ENCODE measurements at places on chromosomes 1 and 21.

GRCh38 chr1:215250913-215251312, 168.4 kb downstream of the KCNK2 start:
- DNase-seq = no peak

DNA sequence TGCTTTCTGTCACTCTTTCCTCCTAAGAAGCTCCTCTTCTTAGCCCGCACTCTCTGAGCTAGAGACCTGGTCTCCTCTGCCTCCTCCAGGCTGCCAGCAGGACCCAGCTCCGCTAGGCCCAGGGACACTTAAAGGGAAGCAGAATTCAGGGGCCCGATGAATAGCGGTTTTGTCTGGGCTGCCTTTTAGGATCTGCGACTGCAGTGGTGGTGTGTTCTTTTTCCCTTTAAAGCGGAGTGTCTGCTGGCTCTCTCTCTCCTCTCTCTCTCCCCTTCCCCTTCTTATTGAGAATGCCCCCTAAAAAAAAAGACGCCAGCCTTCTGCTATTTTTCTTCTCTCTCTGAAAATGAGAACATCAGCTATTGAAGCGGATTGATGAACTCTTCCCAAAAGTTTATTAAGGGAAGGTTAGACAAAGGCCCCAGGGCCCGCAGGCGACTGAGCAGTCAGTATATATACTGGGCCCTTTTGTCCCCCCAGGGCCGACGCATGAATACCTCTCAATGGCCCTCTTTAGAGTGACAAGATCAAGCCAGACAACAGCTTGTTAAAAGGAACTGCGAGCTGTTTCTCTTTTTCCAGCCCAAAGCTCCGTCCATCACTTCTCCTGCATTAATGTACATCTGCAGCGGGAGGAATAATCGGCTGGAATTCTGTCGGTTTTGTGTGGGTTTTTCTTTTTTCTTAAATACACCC, 27.0 kb downstream of the PAX7 start:
- no peak for DNase-seq

GRCh38 chr1:48691429-48692001, 85.2 kb downstream of the BEND5 start:
- no peak for DNase-seq

DNA sequence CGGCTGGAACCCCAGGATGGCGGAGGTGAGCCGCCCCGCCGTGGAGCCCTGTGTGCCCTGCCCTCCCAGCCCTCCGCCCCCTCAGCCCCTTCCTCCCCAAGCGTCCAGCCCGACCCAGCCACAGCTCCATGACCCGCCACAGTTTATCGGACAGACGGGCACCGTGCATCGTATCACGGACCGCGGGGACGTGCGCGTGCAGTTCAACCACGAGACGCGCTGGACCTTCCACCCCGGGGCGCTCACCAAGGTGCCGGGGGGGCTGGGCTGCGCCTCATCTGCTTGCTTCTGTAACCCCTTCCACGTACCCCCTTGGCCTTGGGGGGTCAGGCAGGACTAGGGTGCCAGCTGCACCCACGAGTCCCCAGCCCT, 6.6 kb upstream of the MMP23B start:
- DNase-seq = no peak

- no peak for DNase-seq
These were observed 1.5 kb upstream of the FCMR start for GRCh38 chr1:206923009-206923960.

GRCh38 chr21:36527317-36527716, 47.4 kb upstream of the CLDN14 start:
- no peak for DNase-seq
